A549 treated with DMSO at 1 μM for 4 hours (cell line): ENCODE measurements at places on chromosomes 2 and 18. TPM values are rescaled to one million over a fixed set of nuclear protein-coding genes. Genes with fewer than 3 reads are reported as not detected.

The ANXA4 gene
- 328 to 401 TPM (median 352 TPM) in 5 replicates for total RNA-seq

The GNLY gene
- total RNA-seq = 0.54 TPM in 1 of 5 replicates, not detected in the others

The SLC5A7 gene
- not detected in 5 replicates for total RNA-seq

The GKN2 gene
- total RNA-seq = 2.3 to 4.3 TPM (median 3.7 TPM) in 5 replicates

The C2orf80 gene
- not detected in 5 replicates for total RNA-seq

The STPG4 gene
- not detected in 5 replicates for total RNA-seq
